ENCODE measurements at places on chromosomes 5 and 9.

DNA sequence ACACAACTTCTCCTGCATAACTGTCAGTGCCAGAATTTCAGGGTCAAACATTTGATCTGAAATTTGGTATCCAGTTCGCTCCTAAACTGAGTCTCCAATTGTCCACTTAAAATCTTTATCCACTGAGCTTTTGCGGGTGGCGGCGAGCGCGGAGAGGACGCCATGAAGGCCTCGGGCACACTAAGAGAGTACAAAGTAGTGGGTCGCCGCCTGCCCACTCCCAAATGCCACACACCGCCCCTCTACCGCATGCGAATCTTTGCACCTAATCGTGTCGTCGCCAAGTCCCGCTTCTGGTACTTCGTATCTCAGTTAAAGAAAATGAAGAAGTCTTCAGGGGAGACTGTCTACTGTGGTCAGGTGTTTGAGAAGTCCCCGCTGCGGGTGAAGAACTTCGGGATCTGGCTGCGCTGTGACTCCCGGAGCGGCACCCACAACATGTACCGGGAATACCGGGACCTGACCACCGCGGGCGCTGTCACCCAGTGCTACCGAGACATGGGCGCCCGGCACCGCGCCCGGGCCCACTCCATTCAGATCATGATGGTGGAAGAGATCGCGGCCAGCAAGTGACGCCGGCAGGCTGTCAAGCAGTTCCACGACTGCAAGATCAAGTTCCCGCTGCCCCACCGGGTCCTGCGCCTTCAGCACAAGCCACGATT lies 913.7 kb upstream of the DMAC1 start:
- no peak for DNase-seq

- no peak for DNase-seq
These were observed 253.5 kb upstream of the ATP10B start for GRCh38 chr5:161105525-161105924.

DNA sequence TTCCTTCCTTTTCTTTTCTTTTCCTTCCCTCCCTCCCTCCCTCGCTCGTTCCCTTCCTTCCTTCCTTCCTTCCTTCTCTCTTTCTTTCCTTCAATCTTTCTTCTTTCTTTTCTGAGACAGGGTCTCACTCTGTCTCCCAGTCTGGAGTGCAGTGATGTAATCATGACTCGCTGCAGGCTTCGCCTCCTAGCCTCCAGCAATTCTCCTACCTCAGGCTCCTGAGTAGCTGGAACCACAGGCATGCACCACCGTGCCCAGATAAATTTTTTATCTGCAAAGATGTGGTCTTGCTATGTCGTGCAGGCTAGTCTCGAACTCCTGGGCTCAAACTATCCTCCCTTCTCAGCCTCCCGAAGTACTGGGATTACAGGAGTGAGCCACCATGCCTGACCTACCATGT lies 81.4 kb downstream of the SPATA31C2 start:
- no peak for DNase-seq

- peak; percentile 94 for DNase-seq
These were observed at the start of gene TRAF2 for GRCh38 chr9:136885950-136886578. Gene TRAF2 (plus strand): TSS chr9:136886516. CDS start chr9:136898741, 12,225 bp downstream.

DNA sequence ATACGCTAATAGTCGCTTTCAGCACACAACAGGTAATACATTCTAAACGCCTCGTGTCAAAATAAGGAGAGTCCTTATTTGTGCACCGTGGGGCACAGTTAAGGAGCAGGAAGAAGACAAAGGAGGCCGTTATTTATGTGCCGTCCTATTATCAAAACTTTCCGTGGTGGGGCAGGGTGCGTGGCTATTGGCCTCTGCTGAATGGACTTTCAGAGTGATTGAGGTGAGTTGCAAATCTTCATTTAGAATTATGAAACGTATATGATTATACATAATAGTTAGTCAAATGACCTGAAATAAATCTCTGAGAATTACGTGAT lies 833 bp downstream of the C5orf24 start:
- DNase-seq = no peak

GRCh38 chr9:33297432-33297831 lies 7.1 kb downstream of the NFX1 start:
- DNase-seq = no peak

DNA sequence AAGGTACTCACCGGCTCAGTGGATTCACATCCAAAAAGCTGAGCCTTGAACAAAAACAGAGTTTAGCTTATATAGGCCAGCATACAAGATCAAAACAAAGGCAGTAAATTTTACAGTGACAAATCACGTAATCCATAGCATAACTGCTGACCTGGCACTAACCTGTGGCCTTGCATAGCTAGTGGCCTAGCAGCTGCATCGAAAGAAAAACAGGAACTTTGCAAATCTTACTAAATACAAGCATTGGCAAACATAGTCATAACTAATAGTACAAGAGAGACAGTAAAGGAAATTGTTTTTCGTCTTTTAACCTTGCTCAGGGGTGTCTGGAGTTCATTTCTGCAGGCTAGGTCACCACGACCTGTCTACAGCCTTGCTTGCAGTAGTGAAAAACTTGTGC lies 4.8 kb downstream of the HSDL2 start:
- no peak for DNase-seq

DNA sequence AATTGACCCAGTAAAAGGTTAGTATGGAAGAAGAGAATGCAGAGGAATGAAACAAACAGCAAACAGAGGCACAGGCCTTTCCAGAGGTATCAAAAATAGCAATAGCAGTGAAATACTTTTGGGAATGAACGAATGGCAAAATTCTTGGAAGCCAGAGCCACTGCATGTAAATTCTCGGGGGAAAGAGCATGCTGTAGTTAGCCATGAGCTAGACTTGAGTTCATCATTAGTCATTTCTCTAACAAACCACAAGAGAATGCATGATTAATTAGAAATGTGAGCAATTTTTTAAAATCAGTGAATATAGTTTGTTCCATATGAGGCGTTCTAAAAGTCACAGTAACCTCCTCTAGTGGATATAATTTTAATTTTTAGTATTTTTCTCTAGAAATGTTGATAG lies 170.3 kb upstream of the PRR16 start:
- DNase-seq = no peak

GRCh38 chr5:24854850-24855249 lies 210.1 kb upstream of the CDH10 start:
- no peak for DNase-seq

DNA sequence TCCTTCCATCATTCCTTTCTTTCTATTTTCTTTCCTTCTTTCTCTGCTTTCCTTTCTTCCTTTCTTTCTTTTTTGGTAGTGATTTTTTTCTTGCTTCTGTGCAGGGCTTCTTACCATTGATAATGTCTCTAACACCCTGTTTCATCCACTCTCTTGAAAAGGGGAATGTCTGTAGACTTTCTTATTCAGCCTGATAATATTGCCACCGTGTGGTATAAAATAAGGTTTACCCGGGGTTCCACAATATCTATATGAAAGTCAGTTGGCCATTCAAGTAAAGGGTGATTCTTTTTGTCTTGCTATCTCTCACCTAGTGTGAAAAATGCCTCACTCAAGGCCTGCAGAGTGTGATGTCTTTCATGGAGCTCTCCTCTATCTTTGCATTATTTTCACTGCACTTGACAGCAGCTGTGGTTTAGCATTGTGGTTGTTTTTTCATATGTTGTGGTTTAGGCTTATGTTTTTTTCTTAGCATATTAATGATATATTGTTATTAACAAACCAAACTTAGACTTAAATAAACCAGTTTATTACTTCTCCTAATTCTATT lies 153.9 kb downstream of the CSNK1G3 start:
- no peak for DNase-seq

DNA sequence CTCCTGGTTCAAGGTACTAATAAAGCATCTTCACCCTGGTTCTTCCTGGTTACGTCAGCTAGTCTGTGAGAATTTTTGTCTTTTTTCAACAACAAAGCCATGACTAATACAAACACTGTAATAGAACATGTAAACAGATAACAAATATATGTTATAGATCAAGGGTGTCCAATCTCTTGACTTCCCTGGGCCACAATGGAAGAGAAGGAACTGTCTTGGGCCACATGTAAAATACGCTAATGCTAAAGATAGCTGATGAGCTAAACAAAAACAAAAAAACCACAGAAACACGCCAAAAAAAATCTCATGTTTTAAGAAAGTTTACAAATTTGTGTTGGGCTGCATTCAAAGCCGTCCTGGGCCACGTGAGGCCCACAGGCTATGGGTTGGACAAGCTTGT lies 124.5 kb upstream of the GNA14 start:
- DNase-seq = no peak

GRCh38 chr9:107760469-107761242 lies 271.1 kb upstream of the KLF4 start:
- DNase-seq = no peak

DNA sequence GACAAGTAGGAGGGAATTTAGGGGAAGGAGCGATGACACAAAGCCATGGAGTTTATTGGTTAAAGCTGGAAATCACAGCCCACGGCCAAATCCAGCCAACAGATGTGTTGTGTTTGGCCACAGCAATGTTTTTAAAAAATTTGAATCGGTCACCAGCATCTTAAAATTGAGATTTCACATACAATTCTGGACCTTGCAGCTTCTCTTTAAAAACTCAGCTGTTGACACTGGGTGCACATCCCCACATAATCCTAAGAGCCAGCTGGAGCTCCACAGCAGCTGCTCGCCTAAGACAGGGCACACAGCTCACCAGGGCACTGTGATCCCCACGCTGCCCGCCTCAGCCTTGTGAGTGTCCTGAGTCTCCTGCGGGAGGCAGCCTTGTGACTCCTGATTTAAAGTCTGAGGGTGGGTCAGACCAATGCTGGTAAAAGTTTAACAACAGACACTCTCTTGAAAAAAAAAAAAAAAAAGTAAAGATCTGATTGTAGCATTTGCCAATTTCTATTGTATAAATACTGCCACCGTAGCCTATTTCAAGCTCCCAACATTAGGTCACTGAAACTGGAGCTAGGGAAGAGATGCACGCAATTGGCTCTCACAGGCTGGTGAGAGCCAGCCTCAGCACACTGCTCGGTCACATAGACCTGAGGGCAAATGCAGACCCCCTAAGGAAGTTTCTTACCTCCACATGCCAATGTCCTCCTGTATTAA lies 124.8 kb downstream of the HSD17B3 start:
- no peak for DNase-seq

- DNase-seq = no peak
These were observed 374.0 kb upstream of the ADAMTS16 start for GRCh38 chr5:4766101-4766500.

DNA sequence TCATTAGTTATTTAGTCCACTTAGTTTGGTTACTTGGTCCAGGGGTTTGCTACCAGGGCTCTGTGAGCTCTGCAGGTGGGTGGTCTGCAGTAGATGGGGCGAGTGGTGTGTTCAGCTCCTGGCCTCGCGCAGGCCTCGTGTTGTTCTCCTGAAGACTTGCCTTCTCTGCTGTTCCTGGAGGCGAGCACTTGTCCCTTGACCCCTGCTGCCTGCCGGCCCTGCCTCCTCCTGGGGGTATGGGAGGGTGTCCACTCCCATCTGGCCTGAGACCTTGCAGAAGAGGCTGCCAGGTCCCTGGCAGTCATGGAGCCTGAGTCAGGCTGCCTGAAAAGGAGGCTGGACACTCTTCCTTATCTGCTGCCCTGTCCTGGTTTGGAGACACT lies 137.0 kb downstream of the CACNA1B start:
- DNase-seq = no peak

GRCh38 chr5:160020964-160021363 lies 12.0 kb downstream of the TTC1 start:
- DNase-seq = no peak

DNA sequence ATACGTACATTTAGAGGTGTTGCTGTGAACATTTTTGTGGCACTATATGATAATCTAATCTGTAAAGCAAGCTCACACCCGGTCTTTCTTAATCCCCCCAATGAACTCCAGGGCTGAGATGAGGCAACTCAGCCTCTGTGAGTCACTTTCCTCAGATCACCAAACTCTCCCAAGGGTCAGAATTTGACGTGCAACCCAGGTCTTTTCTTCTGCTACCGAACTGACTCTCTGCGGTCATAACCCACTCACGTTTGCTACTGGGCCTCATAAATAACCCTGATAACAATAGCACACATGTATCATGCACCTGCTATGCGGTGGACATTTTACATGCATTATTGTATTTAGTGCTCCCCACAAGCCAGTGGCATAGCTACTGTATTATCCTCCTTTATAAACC lies 153.1 kb downstream of the DROSHA start:
- no peak for DNase-seq

DNA sequence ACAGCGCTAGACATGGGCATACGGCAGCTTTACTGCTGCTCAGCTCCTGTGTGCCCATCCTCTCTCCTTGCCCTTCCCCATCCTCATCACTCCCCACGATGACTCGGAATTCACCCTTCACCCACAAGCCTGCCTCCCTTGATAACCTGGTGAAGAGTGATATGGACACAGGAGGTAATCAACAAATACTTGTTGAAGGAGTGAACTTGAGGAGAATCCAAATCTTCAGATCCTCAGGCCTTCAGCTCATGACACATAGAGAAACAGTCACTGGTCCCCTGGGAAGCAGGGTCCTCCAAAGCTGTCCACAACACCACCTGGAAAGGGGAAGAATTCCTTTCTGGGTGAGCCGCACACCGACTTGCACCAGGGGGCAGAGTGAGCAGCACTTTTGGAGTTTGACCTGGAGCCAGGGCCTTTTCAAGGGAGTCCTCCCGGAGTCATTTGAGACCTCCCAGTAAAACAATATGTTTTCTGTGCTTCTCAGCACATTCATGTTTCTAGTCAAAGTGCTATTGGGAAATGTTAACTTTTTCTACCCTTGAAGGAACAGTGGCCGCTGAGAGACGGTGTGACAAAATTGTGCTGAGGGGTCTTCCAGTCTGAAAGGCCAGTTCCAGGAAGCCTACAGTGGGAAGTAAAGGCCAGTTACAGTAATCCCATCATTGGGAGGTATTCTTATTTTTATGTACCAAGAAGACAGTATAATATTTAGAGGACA lies 332.3 kb downstream of the CWC27 start:
- no peak for DNase-seq
